ENCODE measurements at places on chromosomes 1 and 21.

DNA sequence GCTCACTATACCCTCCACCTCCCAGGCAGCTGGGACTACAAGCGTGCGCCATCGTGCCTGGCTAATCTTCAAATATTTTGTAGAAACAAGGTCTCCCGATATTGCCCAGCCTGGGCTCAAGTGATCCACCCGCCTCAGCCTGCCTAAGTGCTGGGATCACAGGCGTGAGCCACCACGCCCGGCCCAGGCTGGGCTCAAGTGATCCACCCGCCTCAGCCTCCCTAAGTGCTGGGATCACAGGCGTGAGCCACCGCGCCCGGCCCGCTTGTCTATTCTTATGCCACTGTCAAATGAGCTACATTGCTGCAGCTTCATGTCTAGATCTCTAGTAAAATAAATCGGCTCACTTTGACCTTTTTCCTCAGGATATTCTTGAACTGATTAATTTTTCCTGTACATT, 107.7 kb upstream of the COL6A1 start:
- no peak for DNase-seq

DNA sequence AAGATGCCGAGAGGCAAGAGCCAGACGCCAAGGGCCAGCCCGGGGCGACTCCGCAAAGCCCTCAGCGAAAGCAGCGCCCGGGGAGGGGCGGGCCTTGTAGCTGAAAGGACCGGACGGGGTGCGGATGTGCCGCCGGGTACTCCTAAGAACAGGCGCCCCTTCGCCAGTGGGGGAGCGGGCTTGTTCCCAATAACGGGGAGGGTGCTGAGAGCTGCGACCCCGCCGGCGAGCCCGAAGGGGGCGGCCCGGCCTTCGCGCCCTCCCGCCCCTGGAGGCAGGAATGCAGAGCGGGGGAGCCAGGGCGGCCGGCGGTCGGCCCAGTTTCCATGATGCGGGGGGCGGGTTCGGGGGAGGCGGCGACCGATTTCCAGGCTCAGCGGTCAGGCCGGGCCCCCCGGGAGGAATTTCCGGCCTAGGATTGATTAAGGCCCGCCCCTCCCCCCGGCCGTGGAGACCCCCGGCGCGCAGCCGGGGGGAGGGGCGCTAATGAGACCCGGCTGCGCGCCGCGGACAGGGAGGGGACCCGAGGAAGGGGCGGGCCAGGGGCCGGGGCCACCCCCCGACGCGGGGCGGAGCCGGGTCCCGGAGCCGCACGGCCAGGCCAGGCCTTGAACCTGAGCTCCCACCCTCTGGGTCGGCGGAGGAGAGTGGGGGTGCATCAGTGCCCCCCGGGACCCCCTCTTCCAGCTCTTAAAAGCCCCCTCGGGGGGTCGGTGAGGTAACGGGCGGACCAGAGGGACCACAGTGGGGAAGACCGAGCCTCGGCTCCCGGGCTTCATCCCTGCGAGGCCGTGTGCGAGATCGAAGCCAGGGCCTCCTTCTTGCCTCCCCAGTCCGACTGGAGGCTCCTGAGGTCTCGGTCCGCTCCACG, 898 bp upstream of the TMEM200B start:
- DNase-seq, result peak; percentile 95

GRCh38 chr1:164588516-164589341, 29.7 kb downstream of the PBX1 start:
- no peak for DNase-seq

DNA sequence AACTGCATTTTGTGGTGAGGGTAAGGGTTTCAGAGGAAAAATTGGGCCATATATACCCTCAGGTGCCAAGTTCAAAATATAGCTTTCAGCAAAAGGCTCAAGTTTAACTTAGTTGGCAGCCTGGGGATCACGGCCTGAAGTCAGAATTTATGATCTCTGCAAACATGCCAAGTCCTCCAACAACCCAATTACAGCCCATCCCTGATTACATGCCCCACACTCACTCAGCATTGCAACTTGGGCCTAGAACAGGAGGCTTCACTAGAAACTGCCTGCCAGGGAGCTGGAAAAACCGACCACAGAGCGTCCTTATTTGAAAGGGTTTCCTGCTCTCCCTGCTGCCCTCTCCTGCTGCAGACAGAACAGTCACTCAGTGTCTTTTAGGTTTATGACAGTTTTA, 12.4 kb downstream of the FYB2 start:
- no peak for DNase-seq

DNA sequence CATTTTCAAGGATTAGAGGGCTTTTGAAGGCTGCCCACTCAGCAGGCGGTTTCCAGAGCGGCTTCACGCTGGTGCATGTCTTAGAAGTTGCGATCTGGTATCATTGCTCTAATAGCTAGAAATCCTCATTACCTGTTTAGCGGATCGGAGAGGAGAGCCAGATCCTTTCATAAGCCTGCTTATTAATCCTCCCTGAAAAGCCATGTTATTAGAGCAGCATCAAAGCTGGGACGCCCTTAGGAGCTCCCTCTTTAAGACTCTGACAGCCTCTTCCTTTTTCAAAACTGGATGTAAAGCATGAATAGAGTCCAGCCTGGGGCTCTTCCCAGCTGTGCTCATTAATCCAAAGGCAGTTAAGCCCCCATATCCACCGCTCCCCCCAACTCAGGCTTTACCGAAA, 13.9 kb upstream of the CTSE start:
- DNase-seq, result no peak

DNA sequence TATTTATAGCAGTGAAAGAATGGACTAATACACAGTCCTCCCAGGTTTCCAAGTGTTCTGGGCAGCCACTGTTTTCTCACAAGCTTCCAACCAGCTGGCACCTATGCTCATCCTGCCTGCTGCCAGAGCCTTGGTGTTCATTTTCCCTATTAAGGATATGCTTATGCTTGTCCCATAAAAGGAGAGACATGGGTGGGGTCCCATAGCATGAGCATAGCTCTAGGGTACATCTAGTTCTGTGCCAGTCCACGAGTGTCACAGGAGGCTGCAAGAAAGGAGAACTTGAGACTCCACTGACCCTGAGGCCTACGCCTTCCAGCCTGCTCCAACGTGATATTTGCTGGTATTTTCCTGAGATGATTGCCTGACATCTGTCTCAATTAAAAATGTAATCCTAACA, 192.4 kb upstream of the PTGFR start:
- no peak for DNase-seq

GRCh38 chr1:118155106-118155505, 29.9 kb downstream of the SPAG17 start:
- DNase-seq, result no peak

- no peak for DNase-seq
Observed at GRCh38 chr21:15616864-15617574, 112.8 kb upstream of the USP25 start.

DNA sequence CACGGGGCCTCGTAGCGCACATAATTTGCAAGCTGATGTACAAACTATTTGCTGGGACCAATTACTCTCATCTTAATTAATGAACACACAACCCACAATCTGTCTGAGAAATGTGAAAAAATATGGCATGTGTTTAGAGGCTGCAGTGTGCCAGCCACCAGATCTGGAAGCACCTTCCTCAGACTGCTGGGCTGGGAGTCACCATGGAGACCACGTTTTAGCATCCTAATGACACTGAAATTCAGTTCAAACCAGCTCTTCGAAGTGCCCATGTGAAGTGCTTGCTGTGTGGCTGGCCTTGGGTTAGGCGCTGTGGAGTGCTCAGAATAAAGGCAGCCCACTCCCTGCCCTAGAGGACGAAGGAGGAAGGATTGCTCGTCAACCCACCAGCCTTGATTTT, 482.4 kb downstream of the OMA1 start:
- no peak for DNase-seq

GRCh38 chr1:55506740-55507577, 291.8 kb upstream of the USP24 start:
- no peak for DNase-seq

Data from HuH-7.5 (cell line).